Fibroblast of lung (primary cell): ENCODE measurements at places on chromosomes 5 and 9.
A peak's percentile ranks its signal among the peaks of the same experiment; 100 is the strongest.

DNA sequence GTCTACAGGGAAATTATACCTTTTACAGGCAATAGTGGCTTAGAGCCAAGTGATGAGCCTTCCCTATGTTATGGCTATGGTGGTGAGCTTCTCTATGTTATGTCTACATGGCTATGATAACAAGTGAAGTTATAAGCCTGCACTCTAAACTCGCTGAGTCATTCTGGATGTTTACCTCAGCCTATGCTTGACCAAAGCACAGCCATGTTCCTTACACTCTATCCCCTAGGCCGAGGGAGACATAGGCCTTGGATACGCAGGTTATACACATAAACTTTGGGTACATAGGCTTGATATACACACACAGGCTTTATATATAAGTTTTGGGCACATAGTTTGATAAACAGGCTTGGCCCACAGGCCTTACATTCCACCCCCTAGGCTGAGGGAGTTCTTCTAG lies 13.8 kb downstream of the DMAC1 start:
- DNase-seq: no peak

DNA sequence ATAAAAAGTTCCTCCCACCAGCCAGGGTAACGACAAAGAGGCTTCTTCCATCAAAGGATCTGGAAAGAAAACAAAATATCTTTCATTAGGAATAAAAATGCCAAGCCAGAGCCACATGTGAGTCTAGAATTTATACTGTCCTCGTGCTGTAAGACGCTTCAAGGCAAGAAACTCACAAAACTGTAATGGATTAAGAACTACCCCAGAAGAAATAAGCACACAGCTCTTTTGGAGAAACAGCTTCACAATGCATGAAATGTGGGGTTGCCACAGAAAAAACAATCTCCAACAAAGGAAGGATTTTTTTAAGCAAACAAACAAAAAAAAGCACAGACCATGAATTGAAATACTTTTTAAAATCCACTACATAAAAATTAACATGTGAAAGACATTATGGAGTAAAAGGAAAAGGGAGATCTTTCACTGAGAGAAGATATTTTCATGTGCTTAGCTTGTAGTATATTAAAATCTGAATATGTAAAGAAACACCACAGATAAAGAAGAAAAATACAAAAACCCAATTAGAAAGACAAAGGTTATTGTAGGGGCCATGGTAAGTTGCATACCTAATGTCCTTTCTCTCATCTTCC lies 140.5 kb upstream of the NFIL3 start:
- DNase-seq: no peak

DNA sequence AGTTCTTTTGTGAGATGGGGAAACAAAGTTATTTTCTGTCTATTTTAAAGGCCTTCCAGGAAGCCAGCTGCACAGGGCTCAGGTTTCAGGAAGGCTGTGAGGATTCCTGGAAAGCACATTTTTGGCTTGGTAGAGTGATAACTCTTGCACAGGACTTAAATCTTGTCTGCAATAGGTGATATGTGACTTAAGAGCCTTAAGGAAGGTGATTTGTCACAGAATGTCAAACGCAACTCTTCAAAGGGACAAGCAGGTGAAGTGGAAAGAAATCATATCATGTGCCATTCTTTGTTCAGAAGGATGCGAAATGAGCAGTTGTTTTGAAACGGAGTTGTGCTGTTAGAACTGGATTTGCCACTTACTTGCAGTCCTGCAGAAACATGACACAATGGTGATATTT lies 459.3 kb downstream of the MAT2B start:
- DNase-seq: peak; percentile 53

GRCh38 chr5:103224894-103225246 lies 33.7 kb upstream of the MACIR start:
- no peak for DNase-seq

DNA sequence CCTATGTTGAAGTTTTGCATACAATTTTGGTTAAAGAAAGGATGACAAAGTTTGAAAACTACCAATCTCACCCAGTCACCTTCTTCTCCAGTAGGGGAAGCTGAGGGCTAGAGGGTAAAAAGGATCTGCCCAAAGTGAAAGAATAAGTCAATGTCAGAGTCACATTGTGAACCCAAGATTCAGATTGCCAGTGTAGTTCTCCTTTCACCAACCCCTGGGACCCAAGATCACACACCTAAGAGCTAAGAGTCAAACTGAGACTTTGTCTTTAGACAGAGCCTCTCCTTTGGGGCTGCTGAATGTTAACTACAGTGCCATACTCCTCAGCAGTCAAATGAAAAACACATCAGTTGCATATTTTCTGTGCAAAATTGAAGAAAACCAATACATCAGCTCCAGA lies 210.6 kb downstream of the ATP10B start:
- no peak for DNase-seq

- DNase-seq: peak; percentile 6
Measured at GRCh38 chr5:141914199-141914743, 9.4 kb upstream of the DELE1 start.

GRCh38 chr9:113913426-113914195 lies 37.5 kb downstream of the ZNF618 start:
- DNase-seq: peak; percentile 46

DNA sequence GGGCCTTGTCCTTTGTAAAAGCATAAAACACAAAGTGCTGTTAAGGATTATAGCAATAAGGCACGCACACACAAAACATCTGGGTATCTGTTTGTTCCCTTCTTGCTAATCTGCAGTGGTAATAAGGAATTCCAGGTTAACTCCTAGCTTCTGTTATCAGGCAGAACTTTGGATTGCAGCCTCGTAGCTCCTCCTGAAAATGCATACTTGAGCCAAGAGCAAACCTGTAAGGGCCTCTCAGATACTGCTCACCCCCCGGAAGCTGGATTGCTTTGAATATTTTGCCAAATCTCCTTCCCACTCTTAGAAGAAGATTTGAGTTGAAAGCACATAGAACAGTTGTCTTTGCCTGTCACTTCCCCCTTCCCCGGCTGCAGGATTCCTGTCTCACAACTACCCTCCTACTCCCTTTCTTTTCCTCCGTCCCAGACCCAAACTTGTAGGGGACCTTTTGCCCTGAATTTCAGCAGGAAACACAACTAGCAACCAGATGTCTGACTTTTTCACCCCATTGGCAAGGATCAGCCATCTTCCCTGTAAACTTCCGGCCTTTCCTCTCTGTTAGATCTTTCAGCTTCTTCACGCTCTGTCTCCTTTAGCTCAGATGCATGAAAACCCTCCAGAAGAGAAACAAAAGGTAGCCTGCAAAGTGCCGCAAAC lies 28.2 kb upstream of the SMAD5 start:
- DNase-seq: no peak
